ENCODE measurements at places on chromosomes 1 and 21.

GRCh38 chr1:31639543-31639942, 5.1 kb downstream of the PEF1 start:
- no peak for DNase-seq

DNA sequence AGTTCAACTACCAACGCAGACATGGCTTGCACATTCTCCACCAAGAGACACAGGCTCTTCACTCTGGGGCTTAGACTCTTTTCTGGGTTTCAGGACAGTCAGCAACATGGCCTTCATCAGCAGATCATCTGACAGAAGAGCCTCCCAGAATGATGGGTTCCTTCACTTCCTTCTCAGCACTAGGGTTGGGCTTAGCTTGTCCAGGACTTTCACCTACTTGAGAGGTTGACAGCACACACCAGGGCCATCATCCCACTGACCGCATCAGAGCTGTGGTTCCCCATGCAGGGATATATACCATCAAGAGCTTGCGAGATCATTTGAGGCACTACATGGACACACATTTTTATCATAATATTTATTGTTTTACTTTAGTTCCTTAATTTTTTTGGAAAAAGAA, 10.4 kb upstream of the NCF2 start:
- no peak for DNase-seq

DNA sequence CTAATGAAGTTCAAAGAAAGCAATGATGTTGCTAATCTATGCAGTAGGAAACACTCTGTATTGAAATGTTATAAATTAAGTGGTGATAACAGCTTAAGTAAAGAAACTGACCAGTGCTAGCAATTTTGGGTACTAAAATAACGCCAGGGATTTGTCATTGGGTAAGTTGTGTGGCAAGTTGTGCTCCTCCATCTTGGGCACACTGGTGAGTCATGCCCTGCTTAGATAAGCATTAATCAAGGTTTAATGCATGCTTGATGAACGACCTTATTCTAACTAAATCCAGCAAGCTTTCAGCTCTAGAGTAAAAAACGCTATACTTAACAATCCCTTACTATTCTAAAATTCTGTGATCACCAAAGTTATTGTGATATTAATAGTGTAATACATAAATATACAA, 25.2 kb downstream of the VAMP4 start:
- DNase-seq: no peak

- DNase-seq: no peak
Measured at GRCh38 chr1:27885621-27886352, 13.4 kb downstream of the THEMIS2 start.

- no peak for DNase-seq
Measured at GRCh38 chr1:24275104-24275410, 44.1 kb upstream of the GRHL3 start.

DNA sequence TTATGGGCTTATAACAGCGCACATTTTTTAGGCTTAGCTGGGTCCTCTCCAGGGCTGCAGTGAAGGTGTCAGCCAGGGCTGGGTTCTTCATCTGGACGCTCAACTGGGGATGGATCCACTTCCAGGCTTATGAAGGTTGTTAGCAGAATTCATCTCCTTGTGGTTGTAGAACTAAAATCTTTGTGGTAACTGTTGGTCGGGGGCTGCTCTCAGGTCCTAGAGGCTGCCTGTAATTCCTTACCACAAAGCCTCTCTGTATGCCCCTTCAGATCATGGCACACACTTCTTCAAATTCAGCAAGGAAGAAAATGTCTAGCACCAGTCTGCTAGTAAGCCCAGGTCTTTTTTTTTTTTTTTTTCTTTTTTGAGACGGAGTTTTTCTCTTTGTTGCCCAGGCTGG, 40.9 kb upstream of the EPS8L3 start:
- DNase-seq: no peak

GRCh38 chr1:32353886-32354570, 8.3 kb downstream of the FAM229A start:
- no peak for DNase-seq

DNA sequence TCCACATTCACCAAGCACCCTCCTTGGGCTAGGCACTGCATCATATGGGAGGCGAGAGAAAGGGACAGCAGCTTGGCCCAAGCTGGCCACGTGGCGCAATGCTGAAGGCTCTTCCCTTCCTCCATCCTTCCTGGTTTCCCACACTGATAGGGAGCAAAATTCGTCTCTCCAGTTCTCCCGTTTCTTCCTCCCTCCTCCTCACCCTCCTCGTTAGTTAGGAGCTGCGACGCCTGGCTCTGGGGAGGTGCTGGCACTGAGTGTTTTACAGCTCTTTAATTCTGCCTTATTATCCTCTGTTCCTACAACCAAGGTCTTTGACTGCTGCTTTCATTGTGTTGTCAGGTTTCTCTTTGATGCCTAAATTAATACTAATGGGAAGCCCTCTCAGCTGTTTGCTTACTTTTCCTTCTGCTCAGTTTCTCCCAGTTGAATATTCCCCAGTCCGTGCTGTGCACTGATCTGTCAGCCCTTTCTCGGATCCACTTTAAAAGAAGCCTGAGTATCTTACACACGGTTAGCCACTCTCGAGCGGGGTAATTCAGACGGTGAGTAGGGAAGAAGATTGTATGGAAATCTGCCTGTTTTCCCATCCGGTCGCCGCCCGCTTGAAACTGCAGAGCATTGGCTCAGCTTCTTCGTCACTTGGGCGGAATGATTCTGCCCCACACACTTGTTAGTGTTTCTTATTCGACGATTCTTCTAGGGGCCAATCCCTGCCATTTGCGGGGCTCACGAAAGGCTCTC, 56.2 kb upstream of the SMYD2 start:
- DNase-seq: no peak

DNA sequence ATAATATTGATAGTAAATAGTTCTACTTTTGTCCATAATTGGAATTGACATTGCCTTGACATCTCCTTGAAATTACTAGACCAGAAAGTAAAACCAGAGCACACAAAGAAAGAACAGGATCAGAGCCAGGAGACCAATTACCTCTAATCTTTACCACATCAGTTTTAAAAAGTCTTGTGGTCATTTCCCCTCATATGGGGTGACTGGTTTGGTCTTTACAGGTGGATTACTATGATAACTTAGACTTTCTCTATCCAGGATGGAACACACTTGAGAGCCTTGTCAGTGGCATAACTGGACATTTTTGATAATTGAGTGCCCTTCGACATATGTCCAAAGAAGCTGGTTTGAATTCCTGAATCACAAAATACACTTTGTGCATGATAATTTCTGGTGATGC, 1148.1 kb upstream of the NCAM2 start:
- DNase-seq: no peak

GRCh38 chr1:220575718-220576497, 48.0 kb downstream of the MARK1 start:
- no peak for DNase-seq

DNA sequence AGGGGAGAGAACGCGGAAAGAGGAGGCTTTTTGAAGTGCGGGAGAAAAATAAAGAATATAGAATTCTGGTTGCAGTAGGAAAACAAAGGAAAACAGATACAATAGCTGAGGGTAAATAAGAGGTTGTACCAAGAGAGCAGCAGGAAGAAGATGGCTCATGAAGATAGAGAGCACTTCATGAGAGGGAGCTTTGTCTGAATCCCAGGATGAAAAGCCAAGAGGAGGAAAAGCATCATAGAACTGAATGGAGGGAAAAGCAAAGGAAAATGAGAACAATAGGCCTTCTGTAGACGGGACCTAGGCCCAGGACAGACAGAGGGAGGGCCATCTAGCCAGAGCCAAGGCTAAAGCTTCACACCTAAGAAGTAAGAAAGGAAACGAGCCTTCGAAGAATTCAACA, 49.5 kb downstream of the ATP6V1G3 start:
- DNase-seq: no peak

GRCh38 chr1:12547586-12548225, 70.3 kb downstream of the DHRS3 start:
- no peak for DNase-seq

DNA sequence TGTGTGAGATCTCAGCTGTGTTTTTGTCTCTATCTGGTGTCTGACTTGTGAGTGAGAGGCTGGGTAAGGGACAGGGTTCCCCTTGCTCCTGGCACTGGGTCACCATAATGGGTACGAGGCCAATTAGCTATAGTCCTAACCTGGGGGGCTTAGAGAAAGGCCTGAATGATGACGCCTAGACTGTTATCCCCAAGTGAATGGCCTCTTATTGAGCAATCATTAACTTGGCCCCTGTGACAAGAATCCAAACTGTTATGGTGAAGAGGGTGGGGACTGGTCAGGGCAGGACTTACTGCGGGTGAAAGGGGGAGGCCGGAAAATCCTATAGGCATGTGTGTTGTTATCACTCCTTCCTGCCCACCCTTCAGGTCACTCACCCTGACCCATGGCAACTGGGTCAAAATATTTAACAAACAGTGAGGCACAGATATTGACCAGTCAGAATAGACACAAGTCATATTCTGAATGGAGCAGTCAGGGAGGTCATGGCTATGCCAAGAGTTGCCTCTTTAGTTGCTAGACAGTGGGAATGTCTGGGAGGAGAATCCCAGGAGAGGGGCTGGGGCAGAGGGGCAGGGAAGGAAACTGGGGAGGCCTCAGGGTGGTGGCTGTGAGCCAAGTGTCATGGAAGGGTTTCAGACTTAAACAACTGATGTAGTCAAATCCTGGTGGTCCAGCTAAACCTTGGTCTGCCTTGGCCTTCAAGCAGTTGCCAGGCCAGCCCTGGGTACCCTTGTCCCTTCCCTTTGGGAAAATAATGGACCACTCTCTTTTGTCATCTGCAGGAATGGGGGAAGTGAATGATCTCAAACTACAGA, 3.2 kb downstream of the NR0B2 start:
- no peak for DNase-seq

DNA sequence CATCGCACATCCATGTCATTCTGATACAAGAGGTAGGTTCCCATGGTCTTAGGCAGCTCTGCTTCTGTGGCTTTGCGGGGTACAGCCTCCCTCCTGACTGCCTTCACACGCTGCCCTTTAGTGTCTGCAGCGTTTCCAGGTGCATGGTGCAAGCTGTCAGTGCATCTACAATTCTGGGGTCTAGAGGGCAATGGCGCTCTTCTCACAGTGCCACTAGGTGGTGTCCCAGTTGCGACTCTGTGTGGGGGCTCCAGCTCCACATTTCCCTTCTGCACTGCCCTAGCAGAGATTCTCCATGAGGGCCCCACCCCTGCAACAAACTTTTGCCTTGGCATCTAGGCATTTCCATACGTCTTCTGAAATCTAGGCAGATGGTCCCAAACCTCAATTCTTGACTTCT, 138.2 kb upstream of the BRINP3 start:
- no peak for DNase-seq

- no peak for DNase-seq
Measured at GRCh38 chr1:191320062-191320461, 838.2 kb upstream of the RGS18 start.

DNA sequence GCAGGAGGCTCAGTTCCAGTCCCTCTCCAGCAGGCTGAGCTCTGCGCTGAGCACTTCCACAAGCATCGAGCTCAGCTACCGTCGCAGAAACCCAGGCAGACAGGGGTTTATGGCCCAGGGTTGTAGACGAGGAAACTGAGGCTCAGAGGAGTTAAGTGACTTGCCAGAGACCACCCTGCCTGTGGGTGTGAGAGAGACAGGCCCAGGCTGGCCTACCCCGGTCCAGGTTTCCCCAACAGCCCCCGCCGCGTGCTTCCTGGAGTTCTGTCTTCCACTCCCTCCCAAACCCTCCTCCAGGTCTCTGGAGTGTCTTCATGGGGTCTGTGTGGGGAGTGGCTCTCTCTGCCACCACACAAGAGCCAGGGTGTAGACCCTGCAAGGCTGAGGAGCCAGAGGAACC, 615.9 kb downstream of the PTPRU start:
- DNase-seq: no peak

Measured in HFF-Myc (cell line).